T-helper 17 cell (primary cell): ENCODE measurements at places on chromosomes 7 and 10. TPM values are rescaled to one million over a fixed set of nuclear protein-coding genes. Genes with fewer than 3 reads are reported as not detected.

SUN3 gene
- total RNA-seq, result not detected

MRLN gene
- not detected for total RNA-seq

DNA sequence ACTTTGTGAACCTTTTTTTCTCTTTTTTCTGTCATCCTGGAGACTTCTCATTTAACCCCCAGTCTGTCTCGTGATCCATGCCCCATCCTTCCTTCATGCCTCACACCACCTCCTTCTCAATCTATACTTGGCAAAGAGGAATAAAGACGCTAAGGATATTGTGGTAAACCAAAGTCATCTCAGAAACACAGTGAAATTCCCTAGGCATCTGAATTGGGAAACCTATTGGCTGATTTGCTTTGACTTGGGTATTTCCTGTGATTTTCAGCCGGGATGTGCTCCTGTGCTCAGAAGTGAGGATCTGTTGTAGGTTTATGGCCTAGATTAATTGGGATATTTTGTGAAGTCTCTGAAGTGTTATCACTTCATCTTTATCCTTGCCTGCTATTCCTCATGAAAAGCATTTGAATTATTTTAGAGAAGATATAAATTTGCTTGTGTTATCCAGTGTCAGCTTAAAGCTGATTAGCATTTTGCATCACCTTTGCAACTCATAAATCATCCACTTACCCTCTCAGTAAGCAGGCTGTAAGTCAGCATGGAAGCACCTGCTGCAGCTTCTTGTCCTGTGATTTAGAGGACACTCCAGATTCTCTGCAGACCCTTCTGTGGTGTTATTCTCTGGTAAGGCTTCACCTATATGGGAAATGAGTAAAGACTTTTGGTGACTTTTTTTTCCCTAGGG lies 138.0 kb downstream of the AUTS2 start:
- H3K4me3 ChIP-seq, result no peak overlapping the region
- peaks cover 19% of the 10 kb centered on the region for H3K27me3 ChIP-seq
- peaks cover 2% of the 10 kb centered on the region for H3K4me1 ChIP-seq
- no peak overlapping the region for H3K27ac ChIP-seq
- no peak for DNase-seq

DNA sequence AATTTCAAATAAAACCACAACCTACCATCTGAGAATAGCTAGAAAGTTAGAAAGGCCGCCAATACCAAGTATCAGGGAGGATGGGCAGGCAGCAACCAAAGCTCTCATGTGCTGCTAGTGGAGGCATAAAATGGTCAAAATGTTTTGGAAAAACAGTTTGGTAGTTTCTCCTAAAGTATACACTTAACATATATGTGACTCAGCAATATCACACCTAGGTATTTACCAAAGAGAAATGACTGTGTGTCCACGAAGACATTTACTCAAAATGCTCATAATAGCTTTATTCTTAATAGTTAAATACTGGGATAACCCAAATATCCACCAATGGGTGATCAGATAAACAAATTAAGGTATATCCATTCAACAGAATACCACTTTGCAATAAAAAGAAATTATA lies 14.3 kb downstream of the RHEB start:
- no peak overlapping the region for H3K4me3 ChIP-seq
- H3K4me1 ChIP-seq, result peaks cover 44% of the 10 kb centered on the region
- no peak for DNase-seq
- H3K27ac ChIP-seq, result no peak overlapping the region

GRCh38 chr10:26303366-26303765 lies 86.8 kb downstream of the GAD2 start:
- peaks cover 35% of the 10 kb centered on the region for H3K27me3 ChIP-seq
- no peak for DNase-seq
- no peaks in the 10 kb centered on the region for H3K4me1 ChIP-seq
- no peak overlapping the region for H3K4me3 ChIP-seq
- H3K36me3 ChIP-seq, result no peaks in the 10 kb centered on the region

DNA sequence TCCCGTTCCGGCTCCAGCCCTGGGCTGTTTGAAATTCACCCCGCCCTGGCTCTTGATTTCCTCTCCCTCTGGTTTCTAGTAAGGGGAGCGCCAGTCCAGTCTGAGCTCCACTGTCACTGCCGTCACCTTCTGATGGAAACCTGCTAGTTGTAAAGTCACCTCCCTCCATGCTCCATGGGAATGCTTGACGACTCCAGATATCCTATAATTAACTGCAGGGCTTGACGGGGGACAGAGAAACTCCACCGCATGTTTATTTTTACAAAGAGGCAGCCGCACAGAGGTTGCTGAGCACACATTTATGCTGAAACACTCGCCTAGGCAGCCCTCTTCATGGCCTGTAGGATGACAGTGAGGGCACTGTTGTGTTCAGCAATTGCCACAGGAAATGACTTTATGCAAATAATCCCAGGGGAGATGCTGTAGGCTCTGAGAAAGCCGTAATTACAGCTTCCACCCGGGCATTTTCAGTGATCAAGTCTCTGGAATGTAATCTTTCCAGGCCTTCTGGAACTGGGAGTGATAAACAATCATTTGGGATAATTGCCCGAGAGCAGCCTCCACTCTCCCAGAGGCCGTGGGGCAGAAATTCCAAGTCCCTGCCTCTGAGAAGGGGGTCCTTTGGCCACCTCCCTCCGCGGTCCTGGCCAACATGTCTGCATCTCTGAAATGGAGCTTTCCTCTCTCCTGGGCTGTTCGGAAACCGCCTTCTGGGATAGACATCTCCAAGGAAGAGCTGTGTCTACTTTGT lies 300.5 kb downstream of the KLF6 start:
- peaks cover 17% of the 10 kb centered on the region for H3K4me1 ChIP-seq
- peak overlapping the region; percentile 76 for H3K4me3 ChIP-seq
- H3K27me3 ChIP-seq, result peaks cover 10% of the 10 kb centered on the region
- no peak for DNase-seq
- H3K27ac ChIP-seq, result peak overlapping the region; percentile 76
- no peaks in the 10 kb centered on the region for H3K36me3 ChIP-seq

FAS gene
- 82.8 TPM for total RNA-seq

GRCh38 chr10:114534571-114534981 lies 123.5 kb downstream of the ABLIM1 start:
- H3K4me3 ChIP-seq, result no peak overlapping the region
- no peak for DNase-seq

- no peaks in the 10 kb centered on the region for H3K27me3 ChIP-seq
- peaks cover 4% of the 10 kb centered on the region for H3K36me3 ChIP-seq
These were observed 86.0 kb downstream of the ARID5B start for GRCh38 chr10:61987537-61987936.

DNA sequence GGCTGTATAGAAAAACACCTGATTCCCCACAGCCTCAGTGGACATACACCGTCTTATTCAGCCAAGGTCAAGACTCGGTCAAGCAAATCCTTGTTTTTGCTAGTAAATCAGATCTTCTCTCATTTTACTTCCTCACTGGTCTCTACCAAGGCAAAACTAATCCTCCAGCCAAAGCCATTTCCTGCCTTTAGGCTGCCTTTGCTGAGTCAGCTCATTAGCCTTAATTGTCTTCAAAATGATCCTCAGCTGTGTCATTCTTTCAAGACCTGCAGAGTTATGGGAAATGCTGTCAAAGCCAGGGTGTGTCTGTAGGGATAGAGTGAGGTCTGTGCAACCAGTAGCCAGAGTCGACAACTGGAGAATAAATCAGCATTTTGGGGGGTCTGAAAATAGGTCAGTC lies 107.2 kb upstream of the FAM180A start:
- peaks cover 6% of the 10 kb centered on the region for H3K4me1 ChIP-seq
- H3K4me3 ChIP-seq, result no peak overlapping the region
- no peaks in the 10 kb centered on the region for H3K27me3 ChIP-seq
- H3K27ac ChIP-seq, result peak overlapping the region; percentile 54

- no peak for DNase-seq
- no peaks in the 10 kb centered on the region for H3K27me3 ChIP-seq
- H3K4me1 ChIP-seq, result peaks cover 6% of the 10 kb centered on the region
- H3K36me3 ChIP-seq, result peaks cover 3% of the 10 kb centered on the region
These were observed 42.3 kb downstream of the GPAM start for GRCh38 chr10:112141292-112141691.

DNA sequence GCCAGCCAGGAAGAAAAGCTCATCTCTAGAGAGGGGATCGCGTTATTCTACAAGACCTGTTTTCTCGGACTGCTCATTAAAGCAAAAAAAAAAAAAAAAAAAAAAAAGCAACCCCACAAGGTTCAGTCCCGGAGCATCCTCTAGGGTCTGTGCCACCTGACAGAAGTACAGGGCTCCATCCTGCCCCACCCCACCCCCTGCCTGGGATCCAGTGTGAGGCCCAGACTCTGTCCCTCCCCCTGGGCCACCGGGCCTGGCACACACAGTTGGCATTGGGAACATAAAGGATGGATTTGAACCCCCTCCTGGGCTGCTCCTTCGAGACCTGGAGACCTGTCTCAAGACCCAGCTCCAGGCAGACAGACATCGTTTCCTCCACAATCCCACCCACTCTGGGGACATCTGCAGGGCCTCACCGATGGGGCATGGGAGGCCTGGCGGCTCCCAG lies 688 bp downstream of the ORAI2 start:
- H3K36me3 ChIP-seq, result no peaks in the 10 kb centered on the region
- H3K27me3 ChIP-seq, result no peaks in the 10 kb centered on the region
- no peak for DNase-seq
- H3K4me1 ChIP-seq, result peaks cover 35% of the 10 kb centered on the region
- H3K27ac ChIP-seq, result peak overlapping the region; percentile 95

DNA sequence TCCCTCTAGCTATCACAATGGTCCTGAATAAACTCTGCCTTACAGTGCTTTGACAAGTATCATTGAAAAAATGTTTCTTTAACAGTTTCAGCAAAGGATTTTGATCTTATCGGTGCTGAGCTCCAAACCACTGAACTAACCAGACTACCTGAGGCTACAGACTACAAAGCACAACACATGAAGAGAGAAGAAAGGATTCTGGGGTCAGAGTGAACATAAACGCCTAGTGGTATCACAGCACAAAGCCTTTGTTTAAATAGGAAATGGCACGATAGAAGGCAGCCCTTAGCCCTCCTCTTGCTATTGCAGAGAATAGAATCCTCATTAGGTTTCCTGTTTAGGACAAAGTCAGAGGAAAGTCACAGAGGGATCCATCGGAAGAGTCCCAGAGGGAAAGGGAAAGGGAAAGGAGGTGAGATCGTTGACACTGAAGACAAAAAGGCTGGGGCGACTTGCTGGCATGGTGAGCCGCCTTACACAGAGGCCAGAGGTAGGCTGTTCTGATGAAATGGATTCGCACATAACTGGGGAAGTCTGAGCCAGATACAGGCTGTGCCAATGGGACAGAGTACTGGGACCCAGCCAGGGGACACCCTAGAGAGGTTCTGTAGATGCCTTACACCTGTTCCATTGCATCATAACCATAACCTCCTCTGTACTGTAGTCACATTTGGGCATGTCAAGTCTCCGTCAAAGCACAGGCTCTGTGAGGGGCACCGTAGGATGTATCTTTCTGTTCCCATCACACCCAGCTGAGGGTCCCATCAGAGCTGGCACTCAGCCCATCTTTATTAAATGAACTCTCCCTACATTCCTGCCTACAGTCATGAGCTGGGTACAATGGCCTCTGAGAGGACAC lies 71.5 kb downstream of the XPNPEP1 start:
- no peak for DNase-seq
- H3K4me1 ChIP-seq, result peaks cover 19% of the 10 kb centered on the region
- H3K27ac ChIP-seq, result no peak overlapping the region
- H3K4me3 ChIP-seq, result peak overlapping the region; percentile 60
- peaks cover 31% of the 10 kb centered on the region for H3K27me3 ChIP-seq

MGAM2 gene
- total RNA-seq, result not detected

DNA sequence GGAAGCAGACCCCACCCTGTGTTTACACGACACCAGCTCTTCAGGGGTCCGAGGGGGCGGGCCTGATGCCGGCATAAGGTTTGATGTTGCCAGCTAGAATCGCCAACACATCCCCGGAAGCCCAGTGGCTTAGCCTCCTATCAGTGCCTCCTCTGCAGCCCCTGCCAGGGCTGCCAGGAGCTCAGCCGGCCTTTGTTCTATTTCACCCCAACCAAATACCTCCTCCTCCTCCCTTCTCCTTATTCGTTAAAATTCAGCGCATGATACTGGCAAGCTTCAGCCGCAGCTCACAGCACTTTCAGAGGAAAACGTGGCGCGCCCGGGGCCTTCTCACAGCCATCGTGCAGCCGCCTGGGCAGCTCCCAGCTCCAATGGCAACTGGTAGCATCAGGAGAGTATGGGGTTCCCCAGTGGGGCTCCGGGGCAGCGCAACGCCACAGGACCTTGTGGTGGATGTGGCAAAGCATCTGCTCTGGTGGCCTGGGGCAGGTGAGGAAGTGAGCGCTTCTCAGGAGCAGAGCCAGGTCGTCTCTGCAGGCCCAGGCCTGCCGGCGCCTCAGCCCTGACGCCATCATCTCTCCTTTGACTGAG lies 176.4 kb upstream of the RHEB start:
- H3K36me3 ChIP-seq, result peaks cover 3% of the 10 kb centered on the region
- H3K27me3 ChIP-seq, result no peaks in the 10 kb centered on the region
- H3K4me1 ChIP-seq, result peaks cover 22% of the 10 kb centered on the region
- no peak for DNase-seq
- no peak overlapping the region for H3K27ac ChIP-seq

DNA sequence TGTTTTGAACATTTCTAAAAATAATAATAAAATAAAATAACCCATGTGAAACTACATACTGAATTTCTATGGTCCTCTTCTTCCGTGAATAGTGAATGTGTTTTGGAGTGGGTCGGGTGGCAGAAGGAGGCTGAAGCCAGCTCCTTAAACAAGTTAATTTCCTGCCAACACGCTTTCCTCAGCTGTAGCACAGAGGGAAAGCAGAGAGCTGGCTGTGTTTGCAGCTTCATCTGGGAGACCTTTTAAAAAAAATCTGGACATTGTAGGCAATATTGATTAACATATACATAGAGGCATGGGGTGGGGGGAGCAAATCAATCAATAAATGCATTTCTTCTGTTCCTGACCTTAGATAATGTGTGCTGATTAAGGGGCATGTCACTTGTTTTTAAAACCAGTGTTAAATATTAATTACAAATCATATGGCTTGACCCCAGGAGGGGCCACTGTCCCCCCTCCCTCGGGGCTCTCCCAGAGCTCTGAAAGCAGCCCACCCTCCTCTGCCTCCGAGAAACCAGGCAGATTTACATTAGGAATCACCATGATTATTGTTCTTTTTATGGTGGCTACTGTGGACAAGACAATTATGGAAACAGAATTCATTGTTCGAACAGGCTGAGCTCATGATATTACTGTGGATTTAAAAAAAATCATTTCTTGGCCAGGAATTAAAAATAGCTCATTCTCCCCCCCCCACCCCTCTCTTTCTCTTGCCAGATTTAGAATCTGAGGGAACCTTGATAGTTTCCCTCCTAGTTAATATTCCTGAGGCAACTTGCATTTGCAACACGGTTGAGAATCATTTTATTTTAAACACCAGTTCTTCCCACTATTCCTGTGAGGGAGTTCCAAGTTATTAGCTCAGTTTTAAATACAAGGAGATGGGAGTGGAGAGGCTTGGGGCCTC lies 100.5 kb upstream of the CARD11 start:
- H3K27me3 ChIP-seq, result peaks cover 7% of the 10 kb centered on the region
- H3K4me3 ChIP-seq, result no peak overlapping the region
- H3K36me3 ChIP-seq, result no peaks in the 10 kb centered on the region

UPK3B gene
- total RNA-seq, result 1.8 TPM

DNA sequence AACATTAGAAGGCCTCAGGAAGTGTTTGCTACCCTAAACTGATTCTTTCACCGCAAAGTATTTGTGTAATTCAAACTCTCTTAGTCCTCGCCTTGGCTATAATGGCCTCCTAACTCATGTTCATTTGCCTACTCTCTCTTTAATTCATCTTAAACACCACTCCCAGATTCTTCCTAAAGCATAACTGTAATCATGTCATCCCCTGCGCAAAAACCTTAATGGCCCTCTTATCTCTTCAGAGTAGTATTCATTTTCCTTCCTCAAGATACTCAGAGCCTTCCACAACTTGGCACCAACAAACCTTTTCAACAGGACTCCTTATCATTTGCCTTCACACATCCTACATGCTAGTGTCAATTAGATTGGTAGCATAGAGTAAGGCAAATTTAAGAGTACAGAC lies 42.9 kb downstream of the CSTF2T start:
- no peak overlapping the region for H3K4me3 ChIP-seq
- H3K27me3 ChIP-seq, result peaks cover 32% of the 10 kb centered on the region
- DNase-seq, result no peak
- H3K36me3 ChIP-seq, result no peaks in the 10 kb centered on the region
- no peaks in the 10 kb centered on the region for H3K4me1 ChIP-seq
